ENCODE measurements at places on chromosomes 11 and 22. TPM values are rescaled to one million over a fixed set of nuclear protein-coding genes. Genes with fewer than 3 reads are reported as not detected.

Gene TRIM48
- not detected for total RNA-seq

DNA sequence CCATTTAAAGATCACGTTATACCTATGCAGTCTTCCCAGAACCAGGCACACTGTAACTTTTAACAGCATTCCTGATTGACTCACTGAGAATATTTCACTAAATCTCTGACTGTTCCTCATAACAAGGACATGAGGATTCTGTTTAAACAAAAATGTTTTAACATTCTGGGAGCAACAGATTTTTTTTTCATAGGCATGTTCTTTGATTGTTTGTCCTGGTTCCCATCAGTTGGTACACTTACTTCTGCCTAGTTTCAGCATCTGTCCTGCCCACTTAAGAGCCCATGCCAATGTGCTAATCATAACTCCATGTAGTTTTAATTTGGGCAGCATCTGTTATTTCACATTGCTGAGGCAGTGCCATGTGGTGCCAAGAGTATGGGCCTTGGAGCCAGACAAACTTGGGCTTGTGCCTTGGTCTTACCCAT, 138.5 kb upstream of the CTSC start:
- DNase-seq: no peak

Gene PANX3
- total RNA-seq: not detected

GRCh38 chr11:66883016-66883965, 26.4 kb downstream of the LRFN4 start:
- DNase-seq: no peak

Gene RAB1B
- total RNA-seq: 180 TPM

Gene GDPD4
- total RNA-seq: not detected

Gene COMMD9
- total RNA-seq: 57.5 TPM

- no peak for DNase-seq
Measured at GRCh38 chr11:910044-910588, 494 bp downstream of the CHID1 start.

- no peak for DNase-seq
Measured at GRCh38 chr22:22099833-22100812, 117.5 kb upstream of the TOP3B start.

DNA sequence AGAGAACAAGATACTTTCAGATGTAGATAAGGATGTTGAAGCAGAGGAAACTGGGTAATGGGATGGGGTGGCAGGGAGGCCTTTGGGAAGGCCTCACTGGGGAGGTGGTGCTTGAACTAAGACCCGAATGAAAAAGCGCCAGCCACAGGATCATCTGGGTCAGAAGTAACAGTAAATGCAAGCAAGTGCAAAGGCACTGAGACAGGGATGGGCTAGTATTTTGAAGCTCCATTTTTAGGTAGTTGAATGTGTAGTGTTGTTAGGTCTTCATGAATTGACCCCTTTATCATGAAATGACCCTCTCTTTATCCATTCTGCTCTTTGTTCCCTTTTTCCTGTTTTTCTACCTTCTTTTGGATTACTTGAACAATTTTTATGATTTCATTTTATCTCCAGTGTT, 6.2 kb upstream of the PACS1 start:
- no peak for DNase-seq

DNA sequence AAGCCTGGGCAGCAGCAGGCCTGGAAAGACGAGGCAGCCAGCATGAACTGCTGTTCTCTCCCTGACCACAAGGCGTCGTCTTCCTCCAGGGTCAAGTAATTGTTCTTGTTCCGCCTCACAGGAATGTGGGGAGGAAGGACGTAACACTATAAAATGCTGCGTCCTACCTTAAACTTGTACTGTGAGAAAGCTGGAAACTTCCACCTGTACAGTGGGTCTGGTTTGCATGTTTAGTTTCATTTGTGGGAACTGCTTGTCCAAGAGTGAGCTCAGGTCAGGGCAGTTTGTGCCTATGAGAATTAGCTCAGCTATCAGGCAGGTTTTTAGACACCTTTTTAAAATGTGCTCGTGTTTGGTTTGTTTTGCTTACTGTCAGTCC, 55.2 kb downstream of the PANX1 start:
- peak; percentile 51 for DNase-seq

Gene KRTAP5-11
- not detected for total RNA-seq

DNA sequence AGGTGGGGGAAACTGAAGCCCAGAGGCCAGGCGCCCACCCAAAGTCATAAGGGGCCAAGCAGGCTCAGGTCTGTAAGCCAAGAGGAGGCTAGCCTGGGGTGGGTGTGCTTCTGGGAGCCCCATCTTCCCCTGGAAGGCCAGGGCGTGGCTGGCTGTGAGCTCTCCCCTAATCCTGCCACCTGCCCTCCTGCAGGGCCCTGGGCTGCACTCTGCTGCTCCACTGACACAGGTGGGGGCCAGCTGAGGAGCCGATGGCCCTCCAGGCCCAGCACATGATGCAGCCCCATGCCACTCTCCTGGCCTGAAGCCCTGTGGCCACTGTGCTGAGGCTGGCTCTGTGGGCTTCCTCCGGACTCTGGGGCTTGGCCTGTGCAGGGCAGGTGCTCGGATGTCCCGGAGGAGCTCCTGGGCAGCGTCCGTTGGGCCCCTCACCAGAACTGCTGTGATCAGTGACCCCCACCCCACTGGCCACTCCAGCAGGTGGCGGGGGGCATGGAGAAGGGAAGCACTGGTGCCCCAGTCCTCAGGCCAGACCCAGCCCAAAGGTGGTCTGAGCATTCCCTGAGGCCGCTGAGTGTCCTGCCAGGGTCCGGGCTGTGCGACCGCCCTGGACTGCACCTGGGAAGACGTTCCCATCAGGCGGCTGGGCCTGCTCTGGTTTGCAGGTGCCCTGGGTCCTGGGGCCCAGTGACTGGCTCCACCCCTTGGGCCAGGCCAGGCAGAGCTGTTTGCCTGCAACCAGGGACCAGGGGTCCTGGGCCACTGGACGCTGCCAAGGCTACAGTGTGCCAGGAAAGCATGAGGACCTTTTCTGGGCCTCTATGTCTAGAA, 8.5 kb downstream of the PIM3 start:
- no peak for DNase-seq

DNA sequence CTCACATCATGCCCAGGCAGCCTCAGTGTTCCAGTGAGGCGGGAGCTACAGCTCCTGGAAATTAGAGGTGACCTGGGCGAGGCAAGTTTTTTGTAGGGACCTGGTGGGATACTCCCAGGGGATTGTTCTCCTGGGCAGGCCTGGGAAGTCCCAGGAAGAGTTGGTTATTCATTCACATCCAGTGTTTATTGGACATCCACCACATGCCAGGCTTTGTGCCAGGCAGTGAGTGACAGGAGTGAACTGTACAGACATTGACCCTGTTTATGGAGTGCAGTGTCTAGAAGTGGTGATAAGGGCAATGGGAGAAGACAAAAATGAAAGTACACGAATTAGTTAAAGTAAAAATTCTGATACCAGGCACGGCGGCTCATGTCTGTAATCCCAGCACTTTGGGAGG, 29.4 kb downstream of the YWHAH start:
- DNase-seq: no peak

- no peak for DNase-seq
Measured at GRCh38 chr11:43268786-43269185, 43.0 kb upstream of the API5 start.

GRCh38 chr11:56396047-56396446, 16.4 kb upstream of the OR5AL1 start:
- DNase-seq: no peak

DNA sequence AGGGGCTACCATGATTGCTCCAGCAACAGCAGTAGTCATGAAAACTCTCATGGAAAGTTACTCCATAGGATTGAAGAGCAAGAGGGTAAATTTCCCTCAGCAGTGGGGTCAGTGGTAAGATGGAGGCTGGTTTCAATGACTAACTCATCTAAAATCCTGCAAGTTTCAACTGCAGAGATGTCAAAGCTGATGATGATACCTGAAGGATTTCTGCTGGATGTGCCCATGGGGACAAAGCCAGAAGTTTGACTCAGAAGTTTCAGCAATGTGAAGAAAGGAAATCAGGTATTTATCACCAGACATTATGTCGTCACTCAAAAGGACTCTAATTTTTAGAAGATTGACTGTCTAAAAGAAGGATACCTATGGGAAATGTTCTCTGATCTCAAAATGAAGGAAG, 29.1 kb downstream of the RAB38 start:
- DNase-seq: no peak

Gene NLRP6
- total RNA-seq: not detected

DNA sequence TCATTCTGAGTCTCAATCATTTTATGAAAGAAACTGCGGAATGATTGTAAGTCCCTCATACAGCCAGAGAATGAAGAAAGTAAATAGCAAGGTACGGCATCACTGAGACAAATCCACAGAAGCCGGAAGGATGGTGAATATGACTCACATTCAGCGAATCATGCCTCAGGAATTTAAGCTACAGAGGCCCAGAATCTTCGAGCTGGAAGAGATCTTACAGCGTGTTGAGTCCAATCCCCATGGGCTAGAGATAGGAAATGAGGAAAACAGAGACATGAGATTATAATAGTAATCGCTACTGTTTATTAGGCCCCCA, 173.2 kb downstream of the KIF18A start:
- DNase-seq: peak; percentile 64

- DNase-seq: no peak
Measured at GRCh38 chr22:30680991-30681770, 13.5 kb upstream of the OSBP2 start.

Gene TUB
- 1.8 TPM for total RNA-seq

GRCh38 chr11:34546511-34547209, 33.1 kb upstream of the ELF5 start:
- no peak for DNase-seq

- DNase-seq: no peak
Measured at GRCh38 chr11:79762279-79762921, 321.6 kb upstream of the TENM4 start.

Gene FOLR1
- total RNA-seq: 1.2 TPM

- DNase-seq: no peak
Measured at GRCh38 chr11:94650756-94651155, 83.6 kb downstream of the PIWIL4 start.

DNA sequence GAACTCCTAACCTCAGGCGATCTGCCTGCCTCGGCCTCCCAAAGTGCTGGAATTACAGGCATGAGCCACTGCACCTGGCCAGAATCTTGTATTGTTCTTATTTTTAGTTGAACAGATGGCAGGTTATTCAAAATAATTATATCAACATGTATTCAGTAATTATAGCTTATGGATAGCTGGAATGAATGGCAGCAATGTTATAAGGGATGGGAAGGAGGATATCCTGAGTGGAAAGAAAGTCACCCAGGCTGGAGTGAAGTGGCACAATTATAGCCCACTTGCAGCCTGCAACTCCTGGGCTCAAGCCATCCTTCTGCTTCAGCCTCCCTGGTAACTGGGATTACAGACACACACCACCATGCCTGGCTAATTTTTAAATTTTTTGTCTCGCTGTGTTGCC, 88.1 kb downstream of the MED15 start:
- DNase-seq: no peak

Gene TEX54
- not detected for total RNA-seq

Gene STK33
- 6.4 TPM for total RNA-seq

DNA sequence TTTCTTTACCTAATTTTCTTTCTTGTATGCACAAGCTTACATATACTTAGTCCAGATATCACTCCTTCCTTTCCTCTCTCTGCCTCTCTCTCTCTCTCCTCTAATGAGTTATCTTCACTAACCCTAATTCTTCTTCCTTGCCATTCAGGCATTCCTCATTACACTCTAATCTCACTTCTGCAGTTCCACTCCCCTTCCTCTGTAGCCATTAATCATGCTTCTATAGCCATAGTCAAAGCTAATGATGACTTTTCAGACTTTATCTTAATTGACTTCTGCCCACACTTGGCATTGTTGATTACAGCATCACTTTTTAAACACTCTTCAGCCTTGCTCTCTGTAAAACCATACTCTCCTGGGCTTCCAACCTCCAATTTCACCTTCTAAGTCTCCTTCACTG, 35.3 kb upstream of the SC5D start:
- no peak for DNase-seq

- DNase-seq: no peak
Measured at GRCh38 chr11:32109592-32109991, 18.7 kb downstream of the RCN1 start.

Gene BTG4
- not detected for total RNA-seq

- no peak for DNase-seq
Measured at GRCh38 chr11:124884340-124884739, 13.3 kb downstream of the ROBO4 start.

Gene NEFH
- 1.8 TPM for total RNA-seq

Gene AIFM3
- 0.18 TPM for total RNA-seq

GRCh38 chr11:11813288-11813962, 28.3 kb upstream of the USP47 start:
- no peak for DNase-seq

GRCh38 chr11:1522081-1522424, 35.5 kb upstream of the MOB2 start:
- no peak for DNase-seq

DNA sequence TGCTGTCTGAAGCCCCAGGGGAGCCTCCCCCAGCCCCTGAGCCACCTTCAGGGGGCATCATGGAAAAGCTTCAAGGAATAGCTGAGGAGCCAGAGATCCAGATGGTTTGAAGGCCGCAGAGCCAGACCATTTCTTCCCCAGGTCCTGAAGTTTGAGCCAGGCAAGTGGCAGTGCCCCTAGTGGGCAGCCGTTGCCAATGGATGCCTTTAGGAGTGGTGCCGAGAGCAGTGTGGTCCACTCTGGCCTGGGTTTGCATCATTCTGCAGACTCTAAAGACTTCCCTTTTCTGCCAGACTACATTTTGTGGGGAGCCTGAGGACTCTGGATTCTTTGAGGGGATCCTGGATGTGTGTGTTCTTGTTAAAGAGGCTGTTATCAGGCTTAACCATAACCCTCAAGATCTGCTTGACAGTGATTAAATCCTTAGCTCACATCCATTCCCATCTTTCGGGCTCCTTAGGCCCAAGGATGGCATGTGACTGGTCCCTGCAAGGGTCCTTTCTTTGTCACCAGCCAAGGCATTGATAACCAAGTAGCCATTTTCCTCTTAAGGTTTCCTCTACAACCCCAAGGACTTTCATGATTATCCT, 13.1 kb downstream of the HINFP start:
- DNase-seq: no peak

Gene TMA7B
- total RNA-seq: not detected

DNA sequence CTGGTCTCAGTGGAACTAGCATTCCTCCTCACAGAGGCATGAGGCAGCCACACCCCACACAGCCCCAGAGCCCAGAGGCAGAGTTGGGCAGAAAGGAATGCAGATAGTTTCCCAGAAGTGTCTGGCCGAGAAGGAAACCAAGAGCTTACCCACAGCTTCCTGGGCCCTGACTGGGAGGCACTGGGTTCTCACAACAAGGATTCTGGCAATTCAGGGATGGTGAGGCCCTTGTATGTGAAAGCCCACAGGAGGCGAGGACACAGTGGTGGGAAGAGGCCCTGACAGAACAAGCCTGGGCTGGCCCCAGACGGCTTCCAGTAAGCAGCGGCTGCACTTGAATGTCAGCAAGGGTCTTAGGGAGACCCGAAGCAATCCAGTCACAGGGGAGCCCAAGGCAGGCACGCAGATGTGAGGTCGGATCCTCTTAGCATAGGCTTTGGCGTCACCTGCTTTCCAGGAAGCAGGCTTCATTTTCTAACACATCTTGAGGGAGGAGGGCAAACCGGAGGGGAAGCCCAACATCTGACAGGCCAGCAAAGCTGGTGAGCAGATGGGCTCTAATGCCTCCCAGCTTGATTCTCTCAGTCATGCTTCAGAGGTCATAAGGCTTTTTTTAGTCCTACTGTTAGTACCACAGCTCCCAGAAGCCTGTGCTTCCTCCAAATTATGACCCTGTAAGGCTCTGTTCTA, 78.3 kb upstream of the AKIP1 start:
- DNase-seq: no peak

Gene INS
- total RNA-seq: not detected

Gene APOL3
- 80.5 TPM for total RNA-seq

GRCh38 chr11:69915501-69916250, 96.5 kb upstream of the FGF3 start:
- peak; percentile 16 for DNase-seq
